ENCODE measurements at places on chromosomes 1 and 21.

DNA sequence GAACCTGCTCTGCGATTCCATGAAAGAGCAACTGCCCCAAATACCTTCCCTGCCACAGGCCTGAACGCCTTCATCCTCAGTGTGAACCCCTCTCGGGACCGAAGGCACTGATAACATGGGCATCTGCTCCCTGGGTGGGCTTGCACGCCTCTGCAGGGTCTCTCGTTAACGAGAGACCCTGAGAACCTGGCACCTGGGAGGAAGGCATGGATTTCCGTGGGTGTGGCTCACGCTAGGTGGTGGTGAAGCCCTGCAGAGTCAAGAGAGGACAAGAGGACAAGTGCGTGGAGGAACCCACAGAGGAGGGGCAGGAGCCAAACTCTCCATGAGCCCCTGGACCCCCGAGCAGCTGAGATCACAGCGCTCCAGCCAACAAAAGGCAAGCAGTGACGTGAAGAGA lies 26.8 kb upstream of the COL6A2 start:
- DNase-seq, result no peak

DNA sequence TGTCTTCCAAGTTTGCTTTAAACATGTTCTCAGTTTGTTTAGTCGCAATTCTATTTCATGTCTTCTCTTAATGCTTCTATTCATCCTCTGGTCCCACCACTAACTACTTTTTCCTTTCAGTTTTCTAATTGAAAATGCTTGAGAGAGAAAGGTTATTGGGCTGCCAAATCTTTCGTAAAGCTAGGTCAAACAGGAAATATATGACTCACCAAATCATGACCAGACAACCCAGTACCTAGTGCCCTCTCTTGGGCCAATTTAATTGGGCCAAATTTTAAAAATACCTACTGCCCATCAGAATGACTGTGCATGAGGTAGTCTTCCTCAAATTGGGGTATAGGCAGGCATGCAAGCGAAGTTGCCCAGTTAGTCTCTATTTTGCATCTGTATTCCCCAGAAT lies 295.4 kb upstream of the PBX1 start:
- DNase-seq, result no peak

GRCh38 chr21:46320331-46320801 lies 3.3 kb downstream of the C21orf58 start:
- DNase-seq, result no peak

GRCh38 chr1:21304488-21304887 lies 14.2 kb upstream of the ECE1 start:
- no peak for DNase-seq

- DNase-seq, result no peak
Measured at GRCh38 chr1:229012823-229013222, 258.1 kb upstream of the RAB4A start.

- DNase-seq, result no peak
Measured at GRCh38 chr1:163414778-163415177, 93.0 kb downstream of the NUF2 start.

DNA sequence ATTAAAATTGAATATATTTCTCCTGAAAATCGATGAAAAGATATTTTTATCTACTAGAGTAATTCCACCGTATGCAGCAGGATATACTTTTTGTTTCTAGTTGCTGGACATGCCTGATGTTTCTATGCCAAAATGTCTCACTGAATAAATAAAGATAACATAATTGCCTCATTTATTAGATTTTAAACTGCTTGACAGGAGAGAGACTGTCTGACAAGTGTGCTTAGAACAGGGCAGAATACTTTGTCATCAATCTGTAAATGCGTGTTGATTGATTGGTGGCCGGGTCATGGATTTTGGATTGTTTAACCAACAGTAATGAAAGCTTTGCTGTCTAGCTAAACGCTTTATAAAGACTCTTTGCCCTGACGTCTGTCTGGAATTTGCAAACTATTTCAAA lies 339.0 kb downstream of the CHRM3 start:
- peak; percentile 25 for DNase-seq

- no peak for DNase-seq
Measured at GRCh38 chr1:104064399-104064798, 314.7 kb downstream of the AMY1C start.

- no peak for DNase-seq
Measured at GRCh38 chr1:201291916-201292315, 8.6 kb downstream of the PKP1 start.

GRCh38 chr1:16315437-16315836 lies 36.8 kb downstream of the FBXO42 start:
- DNase-seq, result no peak

DNA sequence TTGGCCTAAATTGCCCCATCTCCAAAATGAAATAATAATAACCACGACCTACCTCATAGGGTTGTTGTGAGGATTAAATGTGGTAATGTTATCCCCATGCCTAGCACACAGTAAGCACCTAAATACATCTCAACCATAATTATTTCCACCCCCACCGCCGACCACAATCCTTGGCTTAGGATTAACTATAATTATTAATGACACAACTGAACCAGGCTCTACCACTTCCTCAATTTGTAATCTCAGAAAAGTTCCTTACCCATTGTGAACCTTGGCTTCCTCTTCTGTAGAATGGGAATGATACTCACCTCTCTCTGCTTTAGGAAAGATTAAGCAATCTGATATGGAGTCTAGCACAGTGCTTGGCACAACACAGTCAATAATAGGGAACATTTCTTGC lies 44.3 kb upstream of the TACSTD2 start:
- no peak for DNase-seq

- peak; percentile 67 for DNase-seq
Measured at GRCh38 chr1:203038891-203039608, 12.8 kb downstream of the PPFIA4 start.

DNA sequence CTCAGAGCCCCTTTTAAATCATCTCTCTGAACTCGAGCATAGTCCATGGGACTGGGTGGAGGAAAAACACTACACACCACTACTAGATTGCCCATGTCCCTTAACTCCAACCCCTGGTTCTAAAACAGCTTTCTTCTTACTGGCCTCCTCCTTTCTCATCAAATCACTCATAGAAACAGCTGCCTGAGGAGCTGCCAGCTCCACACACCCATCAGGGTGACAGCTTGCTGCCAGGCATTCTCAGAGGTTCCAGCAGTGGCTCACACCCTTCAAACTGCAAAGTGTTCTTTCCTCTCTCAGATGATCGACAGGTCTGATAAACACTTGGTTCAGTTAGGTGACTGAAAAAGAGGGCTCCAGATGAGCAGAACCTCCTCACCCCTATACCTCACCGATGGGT lies 543.0 kb upstream of the PLXNA2 start:
- DNase-seq, result no peak

DNA sequence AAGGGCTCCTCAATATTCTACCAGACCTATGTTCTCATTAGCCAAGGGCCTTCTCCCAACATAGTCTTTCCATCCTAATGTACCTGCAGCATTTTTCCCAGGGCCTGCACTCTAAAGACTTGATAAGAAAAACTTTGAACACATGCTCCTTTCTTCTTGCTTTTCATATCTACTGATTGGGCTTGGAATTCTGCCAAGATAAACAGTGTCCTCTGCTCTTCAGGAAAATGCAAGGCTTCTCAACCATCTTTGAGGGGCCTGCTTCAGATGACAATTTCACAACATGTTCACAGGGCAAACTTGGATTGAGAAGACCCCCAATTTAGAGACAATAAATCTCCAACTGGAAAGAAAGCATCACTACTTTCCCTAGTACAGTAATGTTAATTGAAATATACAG lies 25.8 kb upstream of the PPT1 start:
- DNase-seq, result no peak

- no peak for DNase-seq
Measured at GRCh38 chr21:38597421-38597820, 99.1 kb upstream of the ERG start.

DNA sequence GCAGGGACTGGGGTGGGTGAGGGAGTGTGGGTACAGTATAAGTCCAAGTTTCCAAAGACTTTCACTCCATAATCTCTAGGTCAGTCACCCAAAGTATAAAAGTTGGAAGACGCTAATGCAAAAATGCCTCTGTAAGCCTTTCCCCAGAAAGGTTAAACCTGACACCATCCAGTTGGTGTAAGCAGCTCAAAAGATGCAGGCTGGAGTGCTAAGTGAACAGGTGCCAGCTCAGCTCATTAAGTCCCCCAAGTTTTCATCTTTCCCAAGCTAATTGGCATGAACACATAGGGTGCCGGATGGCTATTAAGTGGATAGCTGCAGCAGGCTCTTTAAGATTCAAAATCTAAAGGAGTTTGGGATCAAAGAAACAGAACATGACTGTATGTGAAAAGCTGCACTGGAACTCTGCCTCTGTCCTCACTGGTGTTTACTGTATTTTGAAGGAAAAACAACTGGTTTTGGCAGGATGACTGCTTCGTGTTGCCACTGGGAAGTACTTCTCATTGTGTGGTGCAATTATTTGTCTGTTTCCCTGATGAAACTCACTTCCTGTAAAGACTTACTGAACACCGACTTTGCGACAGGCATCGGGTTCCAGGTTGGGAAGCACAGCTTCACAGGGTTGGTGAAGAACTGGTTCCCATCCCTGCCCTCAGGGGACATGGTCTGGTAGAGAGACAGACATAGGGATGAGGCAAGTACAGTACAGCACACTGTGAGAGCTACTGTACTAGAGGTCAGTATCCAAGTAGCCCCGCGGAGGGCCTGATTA lies 152.7 kb downstream of the DAB1 start:
- DNase-seq, result no peak

GRCh38 chr1:104466068-104466467 lies 716.4 kb downstream of the AMY1C start:
- DNase-seq, result no peak

GRCh38 chr1:6700853-6701436 lies 671 bp downstream of the DNAJC11 start:
- DNase-seq, result no peak

DNA sequence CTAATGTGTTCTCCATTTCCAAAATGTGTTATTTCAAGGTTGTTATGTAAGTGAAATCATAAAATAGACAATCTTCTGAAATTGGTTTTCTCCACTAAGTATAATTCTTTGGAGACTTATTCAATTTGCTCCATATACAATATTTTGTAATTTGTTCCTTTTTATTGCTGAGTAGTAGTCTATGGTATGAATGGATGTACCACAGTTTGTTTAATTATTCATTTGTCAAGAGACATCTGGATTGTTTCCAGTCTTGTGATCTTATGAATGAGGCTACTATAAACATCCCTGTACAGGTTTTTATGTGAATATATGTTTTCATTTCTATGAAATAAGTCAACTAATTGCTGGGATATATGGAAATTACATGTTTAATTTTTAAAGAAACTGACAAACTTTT lies 652.6 kb upstream of the PLXNA2 start:
- DNase-seq, result no peak

DNA sequence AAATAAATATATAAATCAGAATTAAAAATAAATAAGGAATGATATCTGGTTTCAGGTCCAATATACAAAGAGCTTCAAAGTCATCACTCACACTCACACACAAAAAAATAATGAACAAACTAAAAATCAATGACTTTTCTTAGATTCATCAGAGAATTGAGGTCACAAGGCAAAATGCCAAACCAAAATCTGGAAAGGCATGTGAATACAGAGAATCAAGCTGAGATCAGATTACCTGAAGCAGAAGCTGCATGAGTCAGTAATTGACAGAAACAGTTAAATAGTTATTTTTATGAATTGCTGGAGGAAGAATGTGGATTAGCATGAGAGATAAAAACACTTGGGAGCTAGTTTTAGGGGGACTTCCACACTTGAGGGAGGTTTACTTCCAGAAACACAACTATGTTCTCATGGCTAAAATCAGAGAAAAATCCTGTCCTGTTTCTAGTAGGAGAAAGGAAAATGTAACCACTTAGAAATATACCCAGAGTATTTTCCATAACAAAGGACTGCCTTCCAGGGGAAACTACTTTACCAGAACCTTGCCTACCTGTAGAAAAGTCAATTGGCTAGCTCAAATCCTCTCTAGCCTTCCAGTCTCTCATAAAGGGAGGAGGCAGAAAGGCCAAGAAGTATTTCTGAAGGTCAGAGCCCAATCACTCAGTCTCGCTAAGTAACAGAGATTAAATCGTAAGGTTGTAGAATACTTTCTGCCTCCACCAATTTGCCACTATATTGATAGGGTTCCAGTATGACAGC lies 536.6 kb upstream of the NR5A2 start:
- no peak for DNase-seq

DNA sequence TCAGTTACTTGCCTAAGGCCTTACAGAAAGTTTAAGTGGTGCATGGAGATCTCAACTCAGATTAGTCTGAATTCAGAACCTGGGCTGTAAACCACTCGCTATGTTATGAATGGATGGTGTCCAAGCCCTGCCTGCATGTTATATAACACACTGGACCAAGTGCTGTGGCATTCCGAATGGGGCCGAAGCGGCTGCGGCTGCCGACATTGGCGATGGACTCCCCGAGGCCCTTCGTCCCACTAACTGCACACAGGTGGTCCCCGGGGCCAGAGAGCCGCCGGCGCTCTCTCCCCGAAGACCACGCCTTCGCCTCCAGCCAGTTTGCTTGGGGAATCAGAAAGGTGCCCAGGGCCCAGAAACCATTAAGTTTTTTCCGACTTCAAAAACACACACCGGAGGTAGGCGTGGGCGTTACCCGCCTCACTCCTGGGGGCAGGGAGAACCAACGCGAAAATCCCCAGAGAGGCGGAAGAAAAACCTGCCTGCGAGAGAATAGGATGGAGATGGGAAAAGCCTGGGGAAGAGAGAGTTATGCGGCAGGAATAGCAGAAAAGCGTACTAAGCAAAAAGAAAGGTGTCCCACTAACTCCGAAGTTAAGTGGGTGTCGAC lies 579 bp upstream of the TENT5C start:
- no peak for DNase-seq

DNA sequence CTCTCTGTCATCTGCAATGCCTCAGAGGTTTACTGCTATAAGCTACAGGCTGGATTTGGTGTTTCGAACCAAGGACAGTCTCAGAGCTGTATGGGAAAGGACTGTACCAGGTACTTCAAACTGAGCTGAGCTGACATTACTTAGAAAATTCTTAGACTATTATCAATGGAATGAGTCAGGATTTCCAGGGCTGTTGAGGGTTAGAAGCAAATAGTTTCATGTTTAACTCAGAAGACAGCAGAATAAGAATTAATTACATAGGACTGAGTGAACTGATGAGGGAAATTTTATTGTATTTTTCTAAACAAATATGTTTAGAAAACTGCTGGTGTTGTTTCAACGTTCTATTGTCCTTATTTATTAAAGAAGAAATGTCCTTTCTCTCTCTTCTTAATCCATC lies 74.3 kb upstream of the CAPZB start:
- no peak for DNase-seq

- no peak for DNase-seq
Measured at GRCh38 chr1:38623529-38623928, 236.0 kb downstream of the RRAGC start.

DNA sequence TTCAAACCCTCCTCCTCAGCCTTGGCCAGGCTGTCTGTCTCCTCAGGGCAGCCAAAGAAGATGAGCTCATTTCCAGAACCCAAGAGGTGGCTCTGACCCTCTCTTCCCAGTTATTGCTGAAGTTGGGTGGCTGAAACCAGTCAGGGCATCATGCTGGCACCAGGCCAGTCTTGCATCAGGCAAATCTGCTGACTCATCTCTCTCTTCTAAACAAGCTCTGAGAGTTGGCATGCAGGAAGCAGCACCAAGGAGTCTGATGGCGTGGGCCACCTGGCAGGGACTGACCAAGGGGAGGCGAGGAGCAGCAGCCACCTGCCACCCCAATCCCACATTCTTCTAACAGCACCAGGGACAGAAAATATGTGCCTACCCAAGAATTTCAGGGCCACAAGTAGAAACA lies 104.8 kb upstream of the ATP1A1 start:
- DNase-seq, result no peak

GRCh38 chr1:18882486-18882885 lies 19.9 kb downstream of the ALDH4A1 start:
- no peak for DNase-seq

- DNase-seq, result no peak
Measured at GRCh38 chr1:110057963-110058518, 12.4 kb downstream of the ALX3 start.

GRCh38 chr1:198605406-198605805 lies 33.4 kb upstream of the PTPRC start:
- no peak for DNase-seq

Data from NCI-H2081 (cell line).